Right renal cortex interstitium (tissue), 3 donors: ENCODE measurements at places on chromosomes 2 and 18.

GRCh38 chr2:143282684-143283083 lies 153.5 kb downstream of the ARHGAP15 start:
- DNase-seq: no peak

DNA sequence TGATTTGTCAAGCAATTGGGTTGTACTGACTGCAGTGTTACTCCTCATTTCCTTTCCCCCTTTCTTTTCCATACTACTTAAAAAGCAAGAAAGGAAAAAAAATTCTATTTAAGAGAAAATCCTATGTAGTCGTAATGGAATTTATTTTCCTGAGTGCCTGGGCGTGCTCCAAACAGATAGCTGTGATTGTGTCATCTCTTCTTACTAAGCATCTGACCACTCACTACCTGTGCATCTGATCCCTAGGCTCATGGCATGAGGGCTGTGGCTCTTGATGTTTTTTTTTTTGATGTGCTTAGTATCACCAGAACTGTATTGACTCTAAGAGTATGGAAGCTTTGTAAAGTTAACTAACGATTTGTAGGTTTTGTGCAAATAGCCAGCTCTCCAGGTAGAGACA lies 19.0 kb downstream of the CRIM1 start:
- DNase-seq: no peak

- no peak for DNase-seq
These were observed 155.7 kb downstream of the CELF4 start for GRCh38 chr18:37409878-37410277.

GRCh38 chr2:181520253-181520652 lies 63.1 kb downstream of the ITGA4 start:
- no peak for DNase-seq

DNA sequence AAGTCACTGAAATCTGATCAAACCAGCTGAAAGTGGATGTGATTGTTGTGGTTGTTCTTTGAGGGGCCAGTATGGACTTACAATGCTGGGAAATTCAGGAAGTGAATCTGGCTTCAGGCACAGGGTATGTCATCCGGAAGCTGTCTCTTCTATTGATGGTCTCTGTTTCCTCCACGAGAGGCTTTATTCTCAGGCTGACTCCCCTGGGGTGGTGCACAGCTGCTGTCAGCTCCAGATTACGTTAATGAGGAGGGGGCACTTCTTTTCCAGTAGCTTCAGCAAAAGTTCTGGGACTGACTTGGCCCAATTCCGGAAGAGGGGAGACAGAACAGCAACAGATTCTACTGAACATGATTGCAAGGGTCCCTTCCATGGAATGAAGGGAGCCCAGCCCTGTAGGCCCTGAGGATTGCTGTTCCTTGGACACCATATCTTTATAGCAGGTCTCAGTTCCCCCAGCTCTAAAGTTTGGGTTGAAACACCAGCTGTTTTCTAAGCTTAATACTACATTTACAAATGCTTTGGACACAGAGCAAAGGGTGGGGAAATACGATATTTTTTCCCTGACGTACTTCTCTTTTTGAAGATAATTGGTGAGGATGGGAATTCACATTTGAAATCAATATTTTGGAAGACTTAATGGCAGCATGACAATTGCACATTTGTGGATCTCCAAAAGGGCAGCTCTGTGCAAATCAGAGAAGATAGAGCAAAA lies 400.9 kb downstream of the TSN start:
- DNase-seq: no peak
